GM23248 (cell line): ENCODE measurements at places on chromosomes 13 and 19.

- no peak for DNase-seq
These were observed 11.6 kb downstream of the C2CD4C start for GRCh38 chr19:397321-397720.

GRCh38 chr13:99126821-99127220 is 73.8 kb upstream of the UBAC2 start:
- no peak for DNase-seq

DNA sequence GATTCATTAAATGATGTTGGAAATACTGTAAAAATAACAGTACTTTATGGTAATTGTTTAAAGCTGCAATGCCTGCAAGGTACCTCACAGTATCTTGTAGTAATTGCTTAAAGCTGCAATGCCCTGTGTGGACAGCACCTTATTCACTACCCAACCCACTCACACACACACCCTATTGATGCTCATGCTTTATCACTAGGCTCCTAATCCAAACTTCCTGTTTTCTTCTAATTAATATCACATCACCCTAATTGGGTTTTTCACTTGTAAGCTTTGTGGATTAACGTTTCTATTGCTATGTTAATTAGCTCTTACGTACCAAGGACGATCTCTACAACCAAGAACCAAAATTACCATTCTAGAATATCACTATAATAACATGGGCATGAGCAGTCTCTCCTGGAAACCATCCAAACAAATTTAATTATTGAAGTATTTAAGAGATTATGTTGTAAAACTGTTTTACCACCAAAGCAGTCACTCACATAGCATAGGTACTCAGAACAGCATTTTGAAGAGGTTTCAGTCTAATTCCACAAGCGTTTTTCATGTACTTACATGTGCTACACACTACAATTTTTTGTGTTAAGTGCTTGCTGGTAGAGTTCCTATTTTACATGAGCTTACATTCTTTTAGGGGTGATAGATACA is 303.8 kb downstream of the PCDH9 start:
- DNase-seq, result no peak

DNA sequence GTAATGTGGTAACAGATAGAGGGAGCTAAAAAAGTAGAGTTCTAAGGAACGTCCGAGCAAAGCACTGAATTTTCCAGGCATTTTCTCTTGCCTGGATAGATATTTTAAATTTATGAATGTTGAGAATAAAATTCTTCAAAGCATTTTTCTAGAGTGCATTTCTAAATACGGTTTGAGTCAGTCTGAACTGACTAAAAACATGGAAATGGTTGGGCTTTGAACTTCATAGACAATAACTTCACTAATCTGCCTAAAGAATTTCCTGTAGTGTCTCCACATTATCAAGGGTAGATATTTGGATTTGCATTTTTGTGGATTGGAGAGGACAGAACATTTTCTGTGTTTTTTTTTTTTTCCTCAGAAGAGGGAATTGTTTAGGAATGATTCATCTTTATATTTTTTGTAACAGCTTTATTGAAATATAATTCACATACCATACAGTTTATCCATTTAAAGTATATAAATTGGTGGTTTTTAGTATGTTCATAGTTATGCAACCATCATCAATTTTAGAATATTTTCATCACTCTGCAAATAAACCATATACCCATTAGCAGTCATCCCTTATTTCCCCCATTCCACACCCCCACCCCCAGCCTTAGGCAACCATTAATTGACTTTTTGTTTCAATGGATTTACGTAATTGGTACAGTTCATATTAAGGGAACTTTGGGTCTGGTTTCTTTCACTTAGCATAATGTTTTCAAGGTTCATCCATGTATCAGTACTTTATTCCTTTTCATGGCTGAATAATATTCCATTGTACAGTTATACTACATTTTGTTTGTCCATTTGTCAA is 20.7 kb downstream of the GARRE1 start:
- peak; percentile 90 for DNase-seq

DNA sequence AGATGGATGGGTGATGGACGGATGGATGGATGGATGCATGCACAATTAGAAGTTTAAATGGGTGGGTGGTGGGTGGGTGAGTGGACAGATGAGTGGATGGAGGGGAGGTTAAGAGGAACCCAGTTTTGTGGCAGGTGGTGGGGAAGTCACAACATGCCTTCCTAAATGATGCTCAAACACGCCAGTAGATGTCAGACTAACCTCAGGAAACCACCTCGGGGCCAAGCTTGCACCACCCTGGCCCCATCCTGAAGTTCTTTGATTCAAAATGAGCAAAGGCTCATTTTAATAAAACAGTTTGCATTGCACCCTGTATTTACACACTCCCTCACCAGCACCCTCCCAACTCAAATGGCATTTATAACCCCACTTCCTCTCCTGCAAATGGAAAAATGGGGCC is 91.4 kb upstream of the CACNA1A start:
- DNase-seq, result peak; percentile 85

DNA sequence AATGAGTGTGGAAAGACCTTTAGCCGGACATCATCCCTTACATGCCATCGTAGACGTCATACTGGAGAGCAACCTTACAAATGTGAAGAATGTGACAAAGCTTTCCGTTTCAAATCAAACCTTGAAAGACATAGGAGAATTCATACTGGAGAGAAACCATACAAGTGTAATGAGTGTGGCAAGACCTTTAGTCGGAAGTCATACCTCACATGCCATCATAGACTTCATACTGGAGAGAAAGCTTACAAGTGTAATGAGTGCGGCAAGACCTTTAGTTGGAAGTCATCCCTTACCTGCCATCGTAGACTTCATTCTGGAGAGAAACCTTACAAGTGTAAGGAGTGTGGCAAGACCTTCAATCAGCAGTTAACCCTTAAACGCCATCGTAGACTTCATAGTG is 11.7 kb upstream of the ZNF813 start:
- DNase-seq, result no peak

DNA sequence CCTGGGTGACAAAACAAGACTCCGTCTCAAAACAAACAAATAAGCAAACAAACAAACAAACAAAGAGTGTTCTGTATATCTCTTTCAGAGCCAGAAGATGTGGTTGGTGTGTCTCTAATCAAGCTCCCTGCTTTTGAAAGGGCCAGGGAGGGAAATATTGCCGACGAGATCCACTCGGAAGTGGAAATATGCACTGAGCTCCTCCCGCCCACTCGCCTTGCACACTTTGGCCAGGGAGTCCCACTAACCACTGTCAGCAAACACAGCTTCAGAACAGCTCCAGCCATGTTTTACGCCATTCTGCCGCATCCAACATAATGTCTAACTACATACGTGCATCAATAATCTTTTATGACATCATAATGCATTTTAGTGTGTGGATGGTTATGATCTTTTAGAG is 155.5 kb upstream of the VSTM2B start:
- DNase-seq, result no peak

DNA sequence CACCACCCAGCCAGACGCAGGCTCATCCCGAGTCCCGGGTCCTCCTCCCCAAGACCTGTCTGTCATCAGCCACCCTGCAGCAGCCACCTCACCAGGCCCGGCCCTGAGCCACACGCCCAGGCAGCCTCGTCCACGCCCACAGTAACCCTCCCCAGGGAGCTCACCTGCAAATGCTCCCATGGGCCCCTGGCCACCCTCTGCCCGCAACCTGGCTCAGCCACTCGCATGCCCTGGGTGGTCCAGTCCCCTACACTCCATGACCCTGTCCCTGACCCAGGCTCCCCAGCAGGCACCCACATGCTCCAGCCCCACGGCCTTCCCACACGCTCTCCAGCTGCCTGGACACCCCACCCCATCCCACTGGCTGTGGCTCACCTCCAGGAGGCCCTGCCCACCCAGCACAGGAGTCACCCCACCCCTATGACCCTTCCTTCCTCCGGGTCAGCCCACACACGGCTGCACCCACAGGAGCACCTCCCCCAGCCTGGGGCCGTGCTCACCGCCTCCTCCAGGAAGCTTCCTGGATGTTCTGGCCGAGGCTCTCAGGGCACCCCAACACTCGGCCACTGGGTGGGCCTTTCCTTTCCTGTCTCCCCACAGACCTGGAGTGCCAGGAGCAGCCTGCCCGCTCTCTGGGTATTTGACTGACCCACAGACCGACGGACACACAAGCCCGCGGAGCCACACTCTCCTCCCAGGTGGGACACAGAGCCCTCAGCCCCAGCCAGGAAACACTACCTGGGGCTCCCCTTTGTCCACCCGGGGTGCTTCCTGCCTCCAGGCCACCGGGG is 3.6 kb downstream of the TMEM259 start:
- DNase-seq, result no peak

DNA sequence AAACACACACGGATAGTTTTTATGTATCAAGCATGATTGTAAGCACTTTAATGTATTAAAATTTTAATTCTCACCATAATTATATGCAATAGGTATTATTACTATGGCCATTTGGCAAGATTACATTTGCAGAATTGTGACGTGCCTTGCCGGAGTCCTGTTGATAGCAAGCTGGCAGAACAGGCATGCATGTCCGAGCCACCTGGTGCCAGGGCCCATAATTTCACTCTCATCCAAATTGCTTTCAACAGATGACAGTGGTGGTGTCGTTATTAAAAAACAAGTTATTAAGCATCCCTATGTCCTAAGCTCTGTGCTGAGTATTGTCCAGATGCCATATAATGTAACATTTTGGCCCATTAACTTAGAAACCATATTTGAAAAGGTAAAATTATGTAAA is 374.3 kb downstream of the FOXO1 start:
- no peak for DNase-seq

GRCh38 chr19:42207767-42208271 is 9.7 kb downstream of the DEDD2 start:
- DNase-seq, result peak; percentile 93

- no peak for DNase-seq
These were observed 89.9 kb downstream of the CDK8 start for GRCh38 chr13:26343816-26344215.

DNA sequence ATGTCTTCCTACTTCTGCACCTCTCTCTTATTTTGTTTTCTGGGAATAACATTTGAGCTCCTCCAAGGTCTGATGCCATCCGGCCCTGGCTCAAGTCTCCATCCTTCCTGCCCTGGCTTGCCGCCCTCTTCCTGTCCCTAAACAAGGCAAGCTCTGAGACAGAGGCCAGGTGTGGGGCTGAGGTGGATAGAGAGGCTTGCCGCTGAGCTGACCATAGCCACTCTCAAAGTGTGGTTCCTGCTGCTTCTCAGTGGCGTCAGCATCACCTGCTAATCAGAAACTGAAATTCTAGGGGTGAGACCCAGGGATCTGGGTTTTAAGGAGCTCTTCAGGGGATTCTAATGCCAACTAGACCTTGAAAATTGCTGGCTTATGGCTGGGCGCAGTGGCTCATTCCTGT is 6.0 kb upstream of the TPRX2 start:
- no peak for DNase-seq

- DNase-seq, result peak; percentile 65
These were observed 20.7 kb downstream of the SAMD4B start for GRCh38 chr19:39362682-39363657.

- peak; percentile 46 for DNase-seq
These were observed 16.5 kb downstream of the SIGLEC7 start for GRCh38 chr19:51158474-51159129.

GRCh38 chr19:49846408-49846807 is 4.6 kb upstream of the PTOV1 start:
- no peak for DNase-seq

DNA sequence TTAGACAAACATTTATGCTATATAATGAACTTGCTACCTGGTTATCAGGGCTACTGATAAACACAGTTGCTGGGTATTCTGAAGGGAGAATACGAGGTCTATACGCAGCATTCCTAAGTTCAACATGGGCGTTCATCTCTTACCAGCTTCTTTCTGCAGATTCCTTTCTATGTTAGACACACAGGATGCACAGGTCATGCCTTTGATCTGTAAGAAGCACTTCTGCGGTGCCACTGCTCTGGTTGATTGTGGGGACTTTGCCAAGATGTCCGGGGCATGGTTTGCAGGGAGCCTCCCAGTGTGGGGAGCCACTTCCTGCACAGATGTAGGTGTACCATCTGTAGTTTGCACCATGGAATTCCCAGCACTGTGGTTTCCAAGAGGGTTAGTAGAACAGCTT is 40.9 kb downstream of the ATP7B start:
- no peak for DNase-seq

- DNase-seq, result no peak
These were observed 51.8 kb upstream of the ZNF681 start for GRCh38 chr19:23810496-23810895.

- DNase-seq, result no peak
These were observed 25.7 kb upstream of the SHKBP1 start for GRCh38 chr19:40550951-40551350.

DNA sequence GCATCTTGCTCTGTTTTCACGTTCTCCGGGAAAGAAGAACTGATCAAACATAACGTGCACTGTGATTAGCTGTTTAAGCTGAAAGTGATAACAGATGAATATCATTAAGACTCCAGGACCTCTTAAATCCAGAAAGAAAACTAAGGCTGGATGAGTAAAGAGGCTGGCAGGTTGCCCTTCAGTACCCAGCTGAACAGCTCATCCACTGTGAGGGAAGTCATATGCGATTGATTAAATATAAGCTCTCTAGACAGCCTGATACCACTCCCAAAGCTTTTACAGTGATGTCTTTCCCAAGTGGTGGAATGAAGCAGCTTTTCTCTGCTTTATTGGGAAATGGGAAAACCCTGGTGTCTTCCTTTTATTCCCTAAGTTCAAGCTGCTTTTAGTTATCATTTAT is 116.9 kb downstream of the EFNB2 start:
- DNase-seq, result peak; percentile 93

DNA sequence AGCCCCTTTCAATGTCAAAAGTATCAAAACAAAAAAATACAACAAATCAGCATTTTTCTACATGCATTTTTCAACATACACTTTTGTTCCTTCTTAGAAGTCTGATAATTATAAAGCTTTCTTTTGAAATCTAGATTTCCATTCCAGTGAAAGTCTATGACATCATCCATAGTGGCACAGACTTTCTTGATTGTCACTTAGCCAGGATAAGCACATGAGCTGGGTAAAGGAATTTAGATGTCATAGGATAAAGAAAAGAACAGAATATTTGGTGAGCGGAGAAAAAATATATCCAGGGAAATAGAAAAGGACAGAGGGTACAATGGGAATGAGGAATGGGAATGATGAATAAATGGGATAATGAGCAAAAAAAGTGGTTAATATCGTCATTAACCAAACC is 15.1 kb upstream of the TRPC4 start:
- DNase-seq, result peak; percentile 8

- DNase-seq, result no peak
These were observed 264.1 kb downstream of the NALCN start for GRCh38 chr13:101152184-101152583.

GRCh38 chr13:86052141-86052540 is 252.9 kb upstream of the SLITRK6 start:
- no peak for DNase-seq
